Astrocyte of the spinal cord (primary cell): ENCODE measurements at places on chromosomes 11 and 22.

- DNase-seq, result peak; percentile 64
These were observed 10.5 kb upstream of the MCHR1 start for GRCh38 chr22:40668611-40669411.

GRCh38 chr22:45876136-45877035 is 100.6 kb downstream of the WNT7B start:
- no peak for DNase-seq

DNA sequence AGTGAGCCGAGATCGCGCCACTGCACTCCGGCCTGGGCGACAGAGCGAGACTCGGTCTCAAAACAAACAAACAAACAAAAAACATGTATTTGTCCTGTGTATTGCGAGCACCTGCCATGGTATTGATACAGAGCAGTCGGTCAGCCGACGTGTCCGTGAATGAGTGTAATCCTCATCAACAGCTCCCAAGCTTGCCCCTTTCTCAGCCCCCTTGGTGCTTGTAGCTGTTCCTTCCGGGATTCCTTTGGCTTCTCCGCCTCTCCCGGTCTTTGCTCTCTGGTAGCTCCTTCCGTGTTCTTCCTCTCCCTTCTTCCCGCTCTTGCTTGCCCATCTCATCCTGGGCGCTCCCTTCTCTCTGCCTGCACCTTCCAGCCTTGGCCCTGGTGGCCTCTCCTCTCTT is 10.9 kb downstream of the ZNF74 start:
- DNase-seq, result no peak

DNA sequence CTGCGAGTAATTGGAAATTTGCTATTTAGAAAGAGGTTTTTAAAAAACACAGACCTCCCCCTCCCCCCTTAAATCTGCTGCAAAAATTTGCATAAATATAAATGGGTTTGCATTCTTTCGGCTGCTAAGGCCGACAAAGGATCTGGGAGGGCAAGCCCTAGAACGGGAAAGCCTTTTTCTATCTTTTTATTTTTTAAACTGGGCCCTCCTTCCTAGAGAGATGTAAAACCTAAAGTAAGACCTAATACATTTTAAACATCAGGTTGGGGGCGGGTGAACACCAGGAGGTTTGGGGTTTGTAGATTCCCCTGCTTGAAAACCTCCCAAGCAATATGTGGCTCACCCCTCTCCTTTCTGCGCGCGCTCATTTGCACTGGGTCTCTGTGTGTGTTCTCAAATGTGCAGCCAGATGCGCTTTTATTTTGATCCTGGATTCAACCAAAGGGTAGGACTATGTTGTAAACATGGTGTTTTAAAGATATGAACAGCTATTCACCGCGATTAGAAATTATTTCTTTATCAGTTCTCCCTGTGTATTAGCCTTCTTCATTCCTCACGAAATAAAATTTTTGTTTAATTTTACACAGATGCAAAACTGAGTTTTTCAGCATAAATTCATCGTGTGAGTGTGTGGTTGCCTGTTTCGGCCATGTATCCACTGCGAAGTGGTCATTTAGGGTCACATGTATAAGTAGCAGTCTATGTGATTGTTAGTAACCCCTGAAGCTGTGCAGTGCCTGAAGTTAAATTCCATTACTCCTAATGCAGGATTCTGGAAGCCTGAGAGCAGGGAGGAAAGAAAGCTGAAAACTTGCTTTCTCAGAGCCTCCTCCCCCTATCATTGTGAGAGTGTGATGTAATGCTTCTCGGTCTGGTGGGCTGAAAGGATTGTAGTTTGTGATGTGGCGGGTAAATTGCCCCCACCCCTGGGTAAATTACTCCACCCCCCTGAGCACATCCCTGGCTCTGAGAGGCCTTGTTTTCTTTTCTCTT is 988 bp downstream of the TNRC6B start:
- peak; percentile 57 for DNase-seq

- no peak for DNase-seq
These were observed 1.2 kb downstream of the AIP start for GRCh38 chr11:67483831-67484665.
